ENCODE measurements at places on chromosomes 2 and 18.
A peak's percentile ranks its signal among the peaks of the same experiment; 100 is the strongest.

- H3K4me1 ChIP-seq = peaks cover 17% of the 10 kb centered on the region
- DNase-seq = no peak
- H3K27ac ChIP-seq = no peak overlapping the region
- peaks cover 41% of the 10 kb centered on the region for H3K36me3 ChIP-seq
- no peaks in the 10 kb centered on the region for H3K27me3 ChIP-seq
Measured at GRCh38 chr2:72178551-72178950, 30.9 kb upstream of the CYP26B1 start.

DNA sequence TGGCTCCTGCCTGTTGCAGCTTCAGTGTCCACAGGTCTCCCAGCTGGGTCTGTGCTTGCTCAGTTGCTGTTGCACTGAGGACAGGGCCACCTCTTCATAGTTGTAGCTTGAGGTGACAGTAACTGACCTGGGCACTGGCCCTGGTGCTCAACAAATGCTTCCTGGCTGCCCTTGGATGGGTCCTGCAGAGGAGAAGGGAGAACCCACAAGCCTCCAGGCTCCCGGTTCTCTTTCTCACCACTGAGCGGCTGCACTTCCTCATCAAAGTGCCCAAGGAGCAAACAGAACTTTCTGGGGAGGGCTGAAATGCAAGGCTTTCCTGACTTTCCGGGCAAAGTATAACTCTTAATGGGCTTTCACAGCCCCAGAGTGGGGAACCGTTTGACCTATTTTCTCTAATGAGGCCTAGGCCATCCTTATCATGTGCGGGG lies 38.7 kb downstream of the LCT start:
- no peaks in the 10 kb centered on the region for H3K36me3 ChIP-seq
- H3K4me3 ChIP-seq = no peak overlapping the region
- H3K27me3 ChIP-seq = no peaks in the 10 kb centered on the region
- DNase-seq = no peak

- no peaks in the 10 kb centered on the region for H3K27me3 ChIP-seq
- H3K27ac ChIP-seq = no peak overlapping the region
- no peaks in the 10 kb centered on the region for H3K36me3 ChIP-seq
- H3K4me1 ChIP-seq = no peaks in the 10 kb centered on the region
- DNase-seq = no peak
- no peak overlapping the region for H3K4me3 ChIP-seq
Measured at GRCh38 chr2:18136881-18137475, 258.5 kb downstream of the KCNS3 start.

DNA sequence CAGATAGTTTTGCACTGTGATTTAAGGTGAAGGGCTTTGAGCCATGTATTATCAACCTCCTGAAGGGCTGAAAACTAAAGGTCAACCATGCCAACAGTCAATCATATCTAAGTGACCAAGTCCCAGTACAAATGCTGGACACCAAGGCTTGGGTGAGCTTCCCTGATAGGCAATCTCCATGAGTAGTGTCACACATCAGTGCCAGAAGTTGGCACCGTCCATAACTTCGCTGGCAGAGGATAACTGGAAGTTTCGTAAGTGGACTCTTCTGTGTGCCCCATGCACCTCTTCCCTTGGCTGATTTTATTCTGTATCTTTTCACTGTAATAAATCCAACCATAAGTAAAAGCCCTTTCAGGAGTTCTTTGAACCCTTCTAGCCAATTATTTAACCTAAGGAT lies 13.2 kb downstream of the REV1 start:
- no peaks in the 10 kb centered on the region for H3K27me3 ChIP-seq
- H3K27ac ChIP-seq = peak overlapping the region; percentile 66
- no peak overlapping the region for H3K4me3 ChIP-seq
- peaks cover 100% of the 10 kb centered on the region for H3K4me1 ChIP-seq
- DNase-seq = no peak

DNA sequence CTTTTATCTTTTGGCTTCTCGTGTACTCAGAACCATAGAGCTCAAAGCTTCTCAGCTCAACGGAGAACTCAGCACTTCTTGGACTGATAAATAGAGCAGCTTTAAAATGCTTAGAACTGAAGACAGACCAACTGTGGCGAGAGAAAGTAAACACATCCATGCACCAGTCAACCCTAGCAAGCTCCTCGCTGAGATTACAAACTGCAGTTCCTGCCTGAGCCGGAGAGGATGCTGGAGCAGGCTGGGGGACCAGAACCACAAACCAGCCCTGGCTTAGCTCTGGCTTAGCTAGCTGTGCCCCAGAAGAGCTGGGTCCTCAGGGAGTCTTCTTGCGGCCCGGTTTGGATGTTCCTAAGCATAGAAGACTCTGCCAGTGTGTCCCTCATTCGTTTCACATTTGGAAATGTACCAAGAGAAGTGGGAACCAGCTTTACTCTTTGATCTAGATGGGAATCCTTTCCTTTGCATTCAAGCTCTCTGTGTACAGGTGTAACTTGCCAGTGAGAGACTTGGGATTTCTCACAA lies 5.6 kb downstream of the PAX8 start:
- no peaks in the 10 kb centered on the region for H3K36me3 ChIP-seq
- H3K27ac ChIP-seq = no peak overlapping the region
- H3K4me3 ChIP-seq = no peak overlapping the region

GRCh38 chr18:26652501-26652900 lies 104.1 kb upstream of the KCTD1 start:
- no peak overlapping the region for H3K4me3 ChIP-seq
- DNase-seq = no peak
- peaks cover 46% of the 10 kb centered on the region for H3K4me1 ChIP-seq
- no peaks in the 10 kb centered on the region for H3K27me3 ChIP-seq
- no peak overlapping the region for H3K27ac ChIP-seq

DNA sequence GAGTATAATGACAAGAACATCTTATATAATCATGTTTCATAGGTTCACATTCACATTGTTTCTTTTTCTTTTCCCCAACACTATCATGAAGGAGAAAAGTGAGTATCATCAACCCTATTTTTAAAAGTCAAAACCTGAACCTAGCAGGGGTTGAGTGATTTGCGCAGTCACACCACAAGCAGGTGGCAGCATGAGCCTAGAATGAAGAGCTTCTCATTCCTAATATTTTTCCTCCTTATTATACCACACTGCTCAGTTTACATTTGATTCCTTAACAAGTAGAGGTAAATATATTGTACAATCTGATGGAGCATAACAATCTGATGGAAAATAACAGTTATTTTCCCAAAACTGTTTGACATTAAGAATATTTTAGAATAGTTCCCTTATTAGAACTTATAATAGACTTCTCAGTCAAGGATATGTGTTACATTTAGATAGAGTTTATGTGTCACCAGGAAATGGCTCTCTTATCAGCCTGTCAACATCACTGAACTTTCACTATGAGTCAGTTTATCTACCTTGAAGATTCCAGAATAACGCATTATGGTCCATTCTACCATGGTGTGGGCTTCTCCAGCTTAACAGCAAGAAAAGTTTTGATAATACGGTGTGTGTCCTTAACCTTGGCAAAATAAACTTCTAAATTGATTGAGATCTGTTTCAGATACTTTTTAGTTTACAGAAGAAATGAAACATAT lies 119.5 kb downstream of the NEB start:
- H3K36me3 ChIP-seq = no peaks in the 10 kb centered on the region
- H3K27me3 ChIP-seq = no peaks in the 10 kb centered on the region
- H3K27ac ChIP-seq = no peak overlapping the region
- H3K4me3 ChIP-seq = no peak overlapping the region
- DNase-seq = no peak

DNA sequence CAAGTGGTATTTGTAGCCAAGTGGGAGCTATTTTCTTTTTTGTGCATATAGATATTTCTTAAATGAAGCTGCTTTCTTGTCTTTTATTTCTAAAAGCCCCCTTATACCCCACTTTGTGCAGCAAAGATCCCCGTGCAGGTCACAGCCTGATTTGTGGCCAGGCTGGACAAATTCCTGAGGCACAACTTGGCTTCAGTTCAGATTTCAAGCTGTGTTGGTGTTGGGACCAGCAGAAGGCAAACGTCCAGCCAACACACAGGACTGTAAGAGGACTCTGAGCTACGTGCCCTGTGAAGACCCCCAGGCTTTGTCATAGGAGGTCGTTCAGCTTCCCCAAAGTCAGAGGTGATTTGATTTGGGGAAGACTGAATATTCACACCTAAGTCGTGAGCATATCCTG lies 21.9 kb downstream of the FOSL2 start:
- peak overlapping the region; percentile 42 for H3K27ac ChIP-seq
- no peaks in the 10 kb centered on the region for H3K27me3 ChIP-seq
